ENCODE measurements at places on chromosomes 16 and 17. TPM values are rescaled to one million over a fixed set of nuclear protein-coding genes. Genes with fewer than 3 reads are reported as not detected.

GRCh38 chr16:77838597-77839255 is 50.4 kb downstream of the VAT1L start:
- DNase-seq: no peak

ZG16 gene
- not detected for total RNA-seq

DNA sequence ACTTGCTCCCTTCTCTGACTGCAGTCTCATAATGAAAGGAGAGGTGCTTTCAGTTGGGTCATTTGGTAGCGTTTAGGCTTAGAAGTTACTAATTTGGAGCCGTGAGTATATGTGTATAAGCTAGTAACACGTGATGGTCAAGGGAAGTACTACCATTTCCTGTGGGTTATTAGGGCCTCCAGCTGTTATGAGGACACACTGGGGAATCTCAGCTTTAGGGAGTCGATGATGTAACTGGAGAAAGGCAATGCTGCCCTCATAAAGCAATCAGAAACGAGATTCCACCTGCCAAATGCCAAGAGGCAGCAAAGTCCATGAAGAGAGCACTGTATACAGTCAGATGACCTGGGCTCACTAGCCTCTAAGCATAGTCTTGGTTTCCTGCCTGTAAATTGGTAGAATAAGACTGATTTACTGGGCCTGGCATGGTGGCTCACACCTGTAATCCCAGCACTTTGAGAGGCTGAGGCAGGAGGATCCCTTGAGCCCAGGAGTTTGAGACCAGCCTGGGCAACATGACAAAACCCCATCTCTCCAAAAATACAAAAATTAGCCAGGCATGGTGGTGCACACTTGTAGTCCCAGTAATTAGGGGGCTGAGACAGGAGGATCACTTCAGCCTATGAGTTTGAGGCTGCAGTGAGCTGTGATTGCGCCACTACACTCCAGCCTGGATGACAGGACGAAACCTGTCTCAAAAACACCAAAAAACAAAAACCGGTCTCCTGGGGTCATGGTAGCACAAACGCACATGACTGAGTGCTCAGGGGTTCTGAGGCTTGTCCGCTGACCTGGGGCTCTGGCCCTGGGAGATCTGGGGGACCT is 53.0 kb downstream of the SF3B3 start:
- DNase-seq: peak; percentile 48

CES1 gene
- total RNA-seq: 625 TPM

GRCh38 chr17:18163547-18163946 is 20.1 kb upstream of the ALKBH5 start:
- no peak for DNase-seq

GRCh38 chr17:45851464-45851863 is 6.8 kb downstream of the SPPL2C start:
- DNase-seq: no peak

DNA sequence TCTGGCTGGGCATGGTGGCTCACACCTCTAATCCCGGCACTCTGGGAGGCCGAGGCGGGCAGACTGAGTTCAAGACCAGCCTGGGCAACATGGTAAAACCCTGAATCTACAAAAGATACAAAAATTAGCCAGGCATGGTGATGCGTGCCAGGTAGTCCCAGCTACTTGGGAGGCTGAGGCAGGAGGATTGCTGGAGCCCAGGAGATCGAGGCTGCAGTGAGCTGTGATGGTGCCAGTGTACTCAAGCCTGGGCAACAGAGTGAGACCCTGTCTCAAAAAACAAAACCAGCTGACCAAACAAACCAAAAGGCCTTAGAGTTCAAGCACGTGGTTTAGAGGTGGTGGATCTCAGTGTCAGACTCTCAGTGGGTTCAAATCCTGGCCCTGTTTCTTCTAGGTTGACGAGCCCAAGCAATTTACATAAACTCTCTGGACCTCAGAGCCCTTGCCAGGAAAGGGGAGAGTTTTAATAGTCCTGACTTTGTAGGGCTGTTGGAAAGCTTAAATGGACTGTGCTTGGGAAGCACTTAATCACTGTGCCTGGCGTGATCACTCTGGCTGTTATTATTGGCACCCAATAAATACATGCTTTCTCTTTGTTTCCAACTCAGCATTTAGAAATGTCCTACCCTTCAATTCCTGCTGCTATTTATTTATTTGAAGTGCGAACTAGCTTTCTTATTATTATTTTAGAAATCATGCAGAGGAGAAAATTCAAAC is 44.7 kb downstream of the ABCC1 start:
- DNase-seq: no peak

All from A673 (cell line).